ENCODE measurements at places on chromosomes 16 and 17. TPM values are rescaled to one million over a fixed set of nuclear protein-coding genes. Genes with fewer than 3 reads are reported as not detected.

Gene FNDC8
- polyA plus RNA-seq, result 0.27 TPM

Gene RABEP2
- polyA plus RNA-seq, result 30.7 TPM

Gene C1QTNF8
- polyA plus RNA-seq, result not detected

Gene PLLP
- 14.7 TPM for polyA plus RNA-seq

Gene CD300E
- polyA plus RNA-seq, result 0.42 TPM

Gene EIF1
- polyA plus RNA-seq, result 791 TPM

Gene RHBDF1
- 22.0 TPM for polyA plus RNA-seq

Gene RAB11FIP4
- 14.2 TPM for polyA plus RNA-seq

Gene DLX4
- 0.85 TPM for polyA plus RNA-seq

Gene PSMC5
- 204 TPM for polyA plus RNA-seq

Gene SSTR5
- polyA plus RNA-seq, result 0.39 TPM

Gene GUCY2D
- 0.26 TPM for polyA plus RNA-seq

Gene NPIPB6
- polyA plus RNA-seq, result 4.9 TPM

Gene CCDC154
- 3.9 TPM for polyA plus RNA-seq

Gene SMIM36
- 0.14 TPM for polyA plus RNA-seq

Gene KRT9
- polyA plus RNA-seq, result not detected

Gene TBX2
- 57.3 TPM for polyA plus RNA-seq

Gene TMEM98
- 231 TPM for polyA plus RNA-seq

Gene ABCC6
- polyA plus RNA-seq, result 26.3 TPM

Gene CRYM
- polyA plus RNA-seq, result 10.2 TPM

Gene CACNG3
- not detected for polyA plus RNA-seq

Gene MMP2
- 271 TPM for polyA plus RNA-seq

Gene C16orf86
- polyA plus RNA-seq, result 4.1 TPM

Gene SMIM22
- 13.3 TPM for polyA plus RNA-seq

Gene KIF1C
- polyA plus RNA-seq, result 76.8 TPM

Gene GNGT2
- polyA plus RNA-seq, result 1.9 TPM

Gene KRTAP3-1
- not detected for polyA plus RNA-seq
